Activated T-helper 1 cell treated with anti-CD3 and anti-CD28 coated beads, Interleukin-12 subunit alpha, Interleukin-12 subunit beta, Interleukin-2, Interleukin-4 antibody, amounts not matched to agents 30 ng/mL and 10 ng/mL and 1 ng/mL, durations not matched to agents 14 hours and 24 hours and 36 hours (primary cell): ENCODE measurements at places on chromosomes 5 and 9.

GRCh38 chr5:160289721-160290120 lies 22.6 kb downstream of the CCNJL start:
- DNase-seq: no peak
- H3K36me3 ChIP-seq: no peaks in the 10 kb centered on the region
- H3K27ac ChIP-seq: no peak overlapping the region

GRCh38 chr9:7608261-7608660 lies 191.3 kb downstream of the DMAC1 start:
- no peak overlapping the region for H3K27ac ChIP-seq
- no peak for DNase-seq

DNA sequence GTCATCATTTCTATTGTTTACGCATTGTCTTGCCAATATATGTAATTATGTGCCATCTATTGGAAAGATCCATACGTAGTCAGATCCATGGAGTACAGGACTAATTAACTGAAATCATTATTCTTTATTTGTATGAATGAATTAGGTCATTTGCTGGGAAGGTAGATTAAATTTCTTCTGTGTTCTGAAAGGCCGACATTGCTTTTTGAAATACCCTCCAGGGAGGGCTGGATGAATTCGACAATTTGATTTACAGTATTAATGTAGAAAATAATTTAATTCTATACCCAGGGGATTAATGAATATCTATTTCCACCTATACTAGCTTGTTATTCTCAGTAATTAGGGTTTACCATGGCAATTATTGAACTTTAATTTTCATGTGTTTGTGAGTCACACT lies 117.6 kb downstream of the CHSY3 start:
- H3K36me3 ChIP-seq: no peaks in the 10 kb centered on the region
- no peaks in the 10 kb centered on the region for H3K4me1 ChIP-seq
- no peak for DNase-seq
- no peak overlapping the region for H3K27ac ChIP-seq
- no peaks in the 10 kb centered on the region for H3K27me3 ChIP-seq
- H3K4me3 ChIP-seq: no peak overlapping the region

DNA sequence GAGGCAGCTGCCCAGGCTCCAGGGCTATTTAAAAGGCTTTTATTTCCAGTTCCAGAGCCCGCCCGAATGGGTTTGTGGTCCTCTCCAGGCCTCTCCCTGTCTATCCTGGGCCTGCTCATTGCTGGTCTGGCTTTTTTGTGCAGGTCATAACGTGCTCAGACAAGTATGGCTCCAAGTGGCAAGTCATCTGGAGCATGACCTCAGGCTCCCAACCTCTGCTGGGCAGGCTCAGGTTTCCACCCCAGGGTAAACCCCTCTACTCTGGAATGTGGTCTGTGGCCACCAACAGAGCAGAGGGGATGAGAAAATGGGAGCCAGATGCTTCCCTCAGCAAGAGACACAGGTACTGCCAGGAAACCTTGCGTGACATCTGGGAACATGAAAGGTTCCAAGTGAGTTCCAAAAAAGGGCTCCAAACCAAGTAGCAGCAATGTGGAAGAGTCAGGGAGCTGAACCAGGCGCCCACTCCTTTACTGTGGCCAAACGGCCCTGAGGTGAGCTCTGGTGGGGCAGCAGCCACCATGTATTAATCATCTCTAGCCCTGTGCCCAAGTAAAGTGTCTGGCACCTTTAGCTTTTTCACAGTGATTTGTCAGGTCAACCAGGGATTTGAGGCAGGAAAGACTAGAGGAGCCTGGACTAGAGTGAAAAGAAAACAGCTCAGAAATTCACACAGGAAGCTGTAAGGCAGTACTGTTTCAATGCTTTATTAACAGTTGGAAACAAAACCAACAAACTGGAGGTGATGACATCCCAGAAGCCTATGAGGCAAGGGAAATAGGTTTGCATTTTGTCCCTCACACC lies 25.7 kb downstream of the PCDHGC5 start:
- H3K4me3 ChIP-seq: peak overlapping the region; percentile 20
- H3K27me3 ChIP-seq: no peaks in the 10 kb centered on the region
- H3K27ac ChIP-seq: peak overlapping the region; percentile 31
- peaks cover 37% of the 10 kb centered on the region for H3K36me3 ChIP-seq

DNA sequence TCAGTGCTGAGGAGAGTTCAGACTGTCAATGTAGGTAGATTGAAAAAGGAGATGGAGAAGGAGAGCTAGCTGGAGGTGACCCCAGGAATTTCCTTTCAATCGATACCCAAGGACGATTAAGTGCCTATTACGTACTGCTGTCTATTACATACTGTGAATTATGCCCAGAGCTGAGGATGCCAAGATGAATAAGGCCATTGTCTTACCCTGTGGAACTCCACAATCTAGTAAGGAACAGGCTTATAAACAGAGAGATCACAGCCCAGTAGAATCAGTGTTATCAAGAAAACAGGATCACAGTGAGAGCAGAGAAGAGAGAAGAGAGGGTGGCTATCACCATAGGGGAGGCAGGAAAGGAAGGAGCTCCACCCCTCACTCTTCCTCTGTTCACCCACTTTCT lies 54.1 kb upstream of the PDE8B start:
- H3K4me3 ChIP-seq: no peak overlapping the region
- H3K36me3 ChIP-seq: no peaks in the 10 kb centered on the region
- DNase-seq: no peak
- H3K4me1 ChIP-seq: peaks cover 16% of the 10 kb centered on the region
- no peak overlapping the region for H3K27ac ChIP-seq
